ENCODE measurements at places on chromosomes 7 and 10.

- peak; percentile 17 for DNase-seq
These were observed 5.7 kb downstream of the GLRX3 start for GRCh38 chr10:130141878-130142277.

- no peak for DNase-seq
These were observed 141.9 kb downstream of the RPS24 start for GRCh38 chr10:78175444-78176015.

DNA sequence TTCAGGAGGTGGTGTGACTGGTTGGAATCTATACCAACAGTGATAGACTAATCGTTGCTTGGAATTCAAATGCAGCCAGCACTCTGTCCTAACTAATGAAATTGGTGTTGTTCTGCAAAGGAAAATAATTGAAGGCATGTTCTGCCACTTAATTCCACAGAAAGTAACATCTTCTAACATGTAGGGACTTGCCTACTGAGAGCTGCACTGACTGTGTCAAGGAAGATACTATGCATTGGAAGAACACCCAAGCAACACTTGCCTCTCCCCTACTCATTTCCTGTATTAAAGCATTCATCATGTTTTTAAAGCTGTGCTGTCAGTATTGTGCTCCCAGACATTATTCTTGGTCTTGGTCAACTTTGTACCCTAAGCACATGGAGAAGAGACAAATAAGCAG is 2.7 kb upstream of the CYP3A7 start:
- DNase-seq, result no peak

GRCh38 chr7:42722716-42723115 is 189.2 kb downstream of the C7orf25 start:
- DNase-seq, result no peak

GRCh38 chr7:92266415-92267241 is 20.9 kb downstream of the ANKIB1 start:
- DNase-seq, result no peak

DNA sequence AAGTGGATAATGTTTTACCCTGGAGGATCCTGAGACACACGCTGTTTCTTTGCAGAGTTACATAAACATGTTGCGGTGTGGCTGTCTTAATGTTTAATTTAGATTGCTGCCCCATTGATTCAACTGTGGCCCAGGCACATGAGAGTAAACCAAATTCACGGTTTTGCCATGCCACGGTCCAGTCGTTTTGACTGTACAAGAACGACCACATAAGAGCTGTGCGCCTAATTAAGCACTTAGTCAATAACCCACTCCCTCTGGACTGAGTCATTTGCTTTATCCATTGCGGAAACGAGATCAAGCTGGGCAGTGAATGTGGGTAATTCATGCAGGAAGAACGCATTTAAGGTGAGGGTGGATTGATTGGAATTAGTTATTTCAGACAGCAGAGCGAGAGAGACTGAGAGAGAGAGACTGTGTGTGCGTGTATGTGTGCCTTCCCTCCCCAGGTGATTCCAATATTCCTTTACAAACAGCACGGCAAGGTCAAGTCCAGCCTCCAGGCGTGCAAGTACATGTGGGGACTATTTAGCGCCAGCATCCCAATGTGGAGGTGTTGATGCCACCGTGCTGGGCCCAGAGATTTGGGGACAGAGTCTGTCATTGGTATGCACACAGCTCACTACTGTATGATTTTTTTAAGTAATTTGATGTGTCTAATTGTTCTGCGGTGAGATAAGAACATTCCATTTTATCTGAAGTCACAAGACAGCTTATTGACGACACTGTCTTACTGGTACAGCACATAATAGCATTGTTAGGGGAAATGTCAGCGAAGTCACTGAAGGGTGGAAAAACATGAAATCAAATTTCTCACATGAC is 8.4 kb upstream of the TEX36 start:
- DNase-seq, result no peak

- no peak for DNase-seq
These were observed 688.0 kb upstream of the ANKRD30A start for GRCh38 chr10:36437367-36437766.

- no peak for DNase-seq
These were observed 217.6 kb downstream of the GFRA1 start for GRCh38 chr10:116055252-116055916.

DNA sequence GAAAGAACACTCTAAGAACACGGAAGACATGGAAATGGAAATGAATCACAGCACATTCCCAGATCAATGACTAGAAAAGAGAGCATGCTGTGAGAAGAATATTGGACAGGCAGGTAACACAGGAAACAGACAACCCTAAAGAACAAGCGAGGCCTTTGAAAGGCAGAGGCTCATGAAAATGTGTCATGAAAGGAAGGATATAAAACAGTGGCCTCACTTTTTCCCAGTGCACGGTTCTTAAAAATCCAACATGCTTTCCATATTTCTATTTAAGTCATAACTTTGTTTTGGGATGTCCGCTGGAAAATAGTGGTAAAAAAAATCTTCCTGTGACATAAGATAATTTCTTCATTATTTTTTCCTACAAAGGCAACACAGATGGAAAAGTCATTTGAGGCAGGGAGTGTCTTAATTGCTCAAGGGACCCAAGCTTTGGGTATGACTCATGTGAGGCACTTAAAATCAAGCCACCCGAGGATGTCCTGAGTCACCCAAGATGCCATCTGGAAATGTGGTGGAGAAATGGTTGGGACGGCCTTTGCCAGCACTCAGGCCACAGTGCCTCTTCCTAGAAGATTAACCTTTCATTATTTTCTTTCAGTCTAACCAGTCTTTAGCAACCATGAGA is 17.0 kb downstream of the ITIH5 start:
- DNase-seq, result no peak

DNA sequence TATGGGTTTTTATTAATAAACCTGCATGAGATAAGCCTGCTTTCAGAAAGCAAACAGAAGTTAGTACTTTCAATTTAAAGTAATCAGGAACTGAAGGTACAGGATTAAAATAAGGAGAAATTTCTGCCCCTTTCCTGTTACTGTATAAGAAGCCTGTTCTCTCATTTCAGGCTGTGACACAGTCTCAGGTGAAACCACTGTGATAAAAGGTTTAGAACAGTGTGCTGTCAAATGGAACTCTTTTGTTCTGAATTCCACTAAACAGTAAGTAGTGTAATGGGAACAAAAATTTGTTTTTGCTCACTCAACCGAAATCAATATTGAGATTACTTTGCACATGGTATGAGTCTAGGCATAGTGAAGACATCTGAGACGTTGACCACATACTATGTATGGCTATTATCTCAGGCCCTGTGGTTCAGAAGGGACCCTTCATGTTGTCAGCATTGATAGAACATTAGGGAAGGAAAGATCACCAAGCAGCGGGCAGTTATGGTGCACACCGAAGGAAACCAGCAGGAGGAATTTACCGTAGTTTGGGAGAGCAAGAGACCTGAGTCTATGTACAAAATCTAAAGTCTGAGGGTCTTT is 14.9 kb downstream of the HEPACAM2 start:
- DNase-seq, result no peak

- DNase-seq, result no peak
These were observed 12.2 kb downstream of the PANK1 start for GRCh38 chr10:89632824-89633223.

- DNase-seq, result no peak
These were observed 155.5 kb downstream of the BUB3 start for GRCh38 chr10:123309731-123310130.

DNA sequence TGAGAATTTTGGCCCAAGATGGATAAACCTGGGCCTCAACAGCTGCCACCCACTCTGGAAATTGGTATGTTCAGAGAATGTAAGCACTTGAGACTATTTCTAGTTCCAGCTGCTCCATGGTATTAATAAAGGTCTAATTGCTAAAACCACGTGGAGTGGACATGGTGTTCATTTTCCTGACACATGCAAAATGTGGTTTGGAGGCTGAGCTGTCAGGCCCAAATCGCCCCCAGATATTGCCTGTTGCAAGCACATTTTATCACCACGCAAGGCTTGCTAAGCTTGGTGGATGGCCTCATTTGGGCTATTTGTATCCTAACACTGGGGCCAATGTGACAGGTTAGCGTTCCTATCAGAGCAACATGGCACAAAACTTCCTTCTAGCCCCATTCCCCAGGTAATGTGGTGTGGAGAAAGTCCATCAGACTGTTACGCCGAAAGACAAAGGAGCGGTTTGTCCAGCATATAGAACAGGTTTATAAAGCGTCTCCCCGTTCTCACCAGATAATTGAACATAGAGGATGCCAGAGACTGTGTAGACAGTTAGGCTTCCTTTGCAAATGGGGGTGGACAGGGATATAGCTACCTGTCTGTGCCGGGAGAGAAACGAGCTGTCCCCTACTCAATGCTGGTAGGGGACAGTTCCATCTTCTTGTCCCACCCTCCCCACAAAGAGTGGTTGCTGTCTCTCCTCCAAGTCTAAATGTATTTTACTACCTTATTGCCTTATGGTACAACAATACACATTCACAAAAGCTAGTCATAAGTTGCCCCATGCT is 78.0 kb upstream of the ANKRD1 start:
- DNase-seq, result no peak

DNA sequence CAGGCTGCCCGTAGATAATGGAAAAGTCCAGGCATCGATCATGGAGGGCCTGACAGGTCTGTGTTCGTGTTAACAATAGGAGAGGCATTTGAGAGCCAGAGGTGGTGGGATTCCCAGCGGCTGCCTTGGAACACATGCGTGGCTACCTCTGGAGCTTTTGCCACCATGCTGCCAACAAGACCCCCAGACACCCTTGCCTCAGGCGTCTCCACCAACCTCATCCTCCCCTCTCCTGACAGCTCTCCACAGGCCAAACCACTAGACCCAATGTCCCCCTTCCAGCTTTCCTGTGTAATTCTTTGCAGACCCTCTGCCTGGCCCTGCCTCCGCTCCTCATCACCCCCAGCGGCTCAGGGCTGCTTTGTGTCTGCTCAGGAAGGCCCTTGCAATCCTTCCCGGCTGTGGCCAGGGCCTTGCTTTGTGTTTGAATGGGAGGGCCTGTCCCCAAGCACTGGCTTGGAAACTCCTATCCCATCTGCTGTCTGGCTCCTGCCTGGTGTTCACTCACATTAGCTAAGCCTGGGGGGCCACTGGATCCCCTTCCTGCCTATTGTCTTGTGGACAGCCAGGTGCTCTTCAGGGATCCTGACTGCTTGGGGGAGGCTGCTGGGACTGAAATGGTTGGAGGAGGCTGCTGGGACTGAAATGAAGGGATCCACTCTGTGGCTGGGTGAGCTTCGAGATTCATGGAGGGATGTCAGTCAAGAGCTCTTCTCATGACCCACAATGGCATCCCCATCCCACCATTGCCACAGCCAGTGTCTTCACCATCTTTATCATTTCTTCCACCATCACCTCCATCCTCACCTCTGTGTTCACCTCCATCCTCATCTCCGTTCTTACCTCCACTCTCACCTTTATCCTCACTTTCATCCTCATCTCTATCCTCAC is 60.8 kb upstream of the ELN start:
- no peak for DNase-seq

- DNase-seq, result no peak
These were observed 59.9 kb upstream of the DNAJB6 start for GRCh38 chr7:157276731-157277562.

GRCh38 chr10:47261121-47261520 is 38.9 kb upstream of the GDF10 start:
- peak; percentile 71 for DNase-seq

DNA sequence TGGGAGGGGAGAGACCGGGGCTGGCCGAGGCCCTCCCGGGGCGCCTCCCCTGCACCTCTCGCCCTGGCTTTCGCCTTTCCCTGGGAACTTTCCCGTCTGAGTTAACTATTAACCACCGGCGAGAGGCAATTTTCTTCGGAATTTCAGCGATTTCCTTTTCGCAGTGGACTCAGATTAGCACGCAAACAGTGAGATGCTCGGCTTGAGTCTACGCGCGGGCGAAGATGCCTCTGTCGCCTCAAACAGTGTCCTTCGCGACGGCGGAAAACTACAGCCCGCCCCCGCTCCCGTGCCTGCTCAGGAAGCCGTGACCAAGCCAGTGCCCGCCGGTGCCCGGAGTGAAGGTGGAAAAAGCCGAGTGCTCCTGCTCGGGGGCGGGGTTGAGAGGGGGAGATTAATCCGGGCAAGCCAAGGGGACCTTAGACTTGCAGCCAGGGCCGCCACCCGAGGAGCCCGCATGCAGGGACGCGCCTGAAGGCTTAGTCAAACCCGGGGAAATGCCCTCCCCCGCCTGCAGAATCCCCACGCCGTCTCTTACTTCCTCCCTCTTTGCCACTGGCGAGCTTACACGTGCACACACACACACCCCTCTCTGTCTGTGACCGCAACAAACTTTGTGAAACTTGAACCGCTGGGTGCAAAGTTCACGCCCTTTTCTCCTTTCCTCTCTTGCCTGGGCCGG is 14.5 kb upstream of the PAX2 start:
- DNase-seq, result peak; percentile 13

DNA sequence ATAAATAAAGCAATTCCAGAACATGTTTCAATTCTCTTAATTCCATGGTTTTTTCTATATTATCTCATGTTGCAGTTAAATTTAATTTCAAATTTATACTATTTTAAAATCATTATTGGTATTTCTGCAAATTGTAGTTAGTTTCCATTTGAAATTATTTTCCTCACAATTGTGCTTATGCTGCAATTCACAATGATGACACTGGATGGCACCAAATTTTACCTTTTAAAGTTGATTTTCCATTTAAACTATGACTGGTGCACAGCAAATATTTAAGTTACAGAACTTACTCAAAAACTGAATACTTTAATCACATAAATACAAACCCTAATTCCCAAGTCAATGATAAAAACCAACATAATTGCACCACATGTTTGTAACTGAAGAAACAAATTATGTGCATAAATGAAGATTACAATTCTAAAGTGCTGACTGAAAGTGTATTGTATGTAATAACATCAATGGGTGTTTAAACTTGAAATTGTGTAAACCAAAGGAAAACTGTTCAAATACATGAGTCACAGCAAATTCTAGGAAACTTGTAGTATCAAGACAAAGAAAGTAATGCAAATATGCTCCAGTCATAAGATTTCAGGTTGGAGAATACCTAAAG is 75.3 kb upstream of the AASS start:
- no peak for DNase-seq

DNA sequence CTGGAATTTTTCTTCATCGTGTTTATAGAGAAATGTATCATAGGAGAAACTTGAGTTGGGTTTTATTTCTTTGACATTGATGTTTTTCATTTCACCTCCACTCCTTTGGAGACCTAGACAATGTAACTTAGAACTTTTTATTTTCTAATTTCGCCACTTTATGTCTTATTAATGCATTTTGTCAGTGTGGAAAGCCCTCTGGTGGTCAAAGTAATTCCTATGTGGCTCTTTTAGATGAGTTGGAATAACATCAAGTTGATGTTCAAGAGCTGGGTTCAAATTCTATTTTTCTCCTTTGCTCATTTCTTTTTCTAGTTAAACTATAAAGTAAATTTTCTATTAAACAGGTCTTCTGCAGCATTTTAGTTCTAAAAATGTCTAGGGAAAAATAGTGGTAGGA is 478.6 kb downstream of the LRMDA start:
- DNase-seq, result no peak

DNA sequence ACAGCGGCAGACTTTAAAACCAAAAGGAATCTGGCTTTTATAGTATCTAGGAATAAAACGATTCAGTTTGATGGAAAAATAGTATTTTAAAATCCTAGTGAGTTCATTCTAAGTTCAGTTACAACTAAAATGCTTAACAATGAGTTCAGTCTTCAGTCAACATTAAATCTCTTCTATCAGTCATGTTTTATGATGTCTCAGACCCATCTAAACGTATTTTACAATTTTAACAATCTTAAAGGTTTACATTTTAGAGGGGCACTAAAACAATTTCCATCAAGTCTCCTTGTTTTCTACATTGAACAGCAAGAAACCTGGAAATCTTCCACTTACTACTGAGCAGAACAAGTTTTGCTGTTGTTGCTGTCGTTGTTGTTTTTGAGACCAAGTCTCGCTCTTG is 10.0 kb downstream of the SVOPL start:
- no peak for DNase-seq

GRCh38 chr7:37363536-37364491 is 84.8 kb downstream of the ELMO1 start:
- no peak for DNase-seq
